ENCODE measurements at places on chromosomes 13 and 19.

GRCh38 chr13:23995283-23996073 is 98.2 kb upstream of the C1QTNF9B start:
- no peak for DNase-seq

DNA sequence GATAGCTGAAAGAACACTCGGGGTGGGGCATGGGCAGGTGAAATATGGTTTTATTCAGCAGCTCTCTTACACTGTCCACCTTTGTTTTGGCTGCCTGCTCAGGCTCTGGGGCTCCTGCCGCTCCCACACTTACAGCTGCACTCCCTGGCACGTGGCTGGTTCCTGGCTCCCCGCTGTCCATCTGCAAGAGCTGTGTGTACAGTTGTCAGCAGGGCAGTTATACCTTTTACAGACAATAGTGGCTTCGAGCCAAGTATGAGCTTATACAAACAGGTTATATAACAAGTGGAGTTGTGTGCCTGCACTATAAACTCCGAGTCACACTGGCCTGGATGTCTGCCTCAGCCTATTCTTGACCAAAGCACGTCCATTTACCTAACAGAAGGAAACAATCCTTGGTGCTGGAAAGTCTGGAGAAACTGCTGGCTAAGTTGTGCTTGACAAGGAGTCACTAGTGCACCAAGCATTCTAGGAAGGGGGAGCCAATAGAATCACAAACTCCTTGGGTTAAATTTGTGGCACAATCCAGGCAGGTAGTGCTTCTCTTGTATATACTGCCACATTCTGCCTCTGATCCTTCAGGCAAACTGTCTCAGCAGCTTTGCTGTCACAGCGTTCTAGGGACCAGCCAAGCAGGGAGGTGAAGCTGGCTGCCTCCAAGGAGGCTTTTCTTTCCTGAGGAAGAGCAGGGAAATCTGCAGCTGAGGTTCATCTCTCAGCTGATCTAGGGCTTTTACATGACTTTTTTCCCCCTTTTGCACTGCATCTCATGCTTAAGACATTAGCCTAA is 68.2 kb downstream of the NHLRC3 start:
- no peak for DNase-seq

DNA sequence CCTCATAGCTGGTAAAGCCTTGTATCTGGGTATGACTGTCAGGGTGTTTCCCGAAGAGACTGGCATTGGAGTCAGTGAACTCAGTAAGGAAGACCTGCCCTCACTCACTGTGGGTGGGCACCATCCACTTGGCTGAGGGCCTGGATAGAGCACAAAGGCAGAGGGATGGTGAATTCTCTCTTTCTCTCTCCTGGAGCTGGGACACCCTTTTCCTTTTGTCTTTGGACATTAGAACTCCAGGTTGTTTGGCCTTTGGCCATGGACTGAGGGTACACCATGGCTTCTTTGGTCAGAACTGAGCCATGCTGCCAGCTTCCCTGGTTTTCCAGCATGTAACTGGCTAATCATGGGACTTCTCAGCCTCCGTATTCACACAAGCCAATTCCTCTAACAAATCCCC is 4.6 kb upstream of the CEACAM1 start:
- no peak for DNase-seq

DNA sequence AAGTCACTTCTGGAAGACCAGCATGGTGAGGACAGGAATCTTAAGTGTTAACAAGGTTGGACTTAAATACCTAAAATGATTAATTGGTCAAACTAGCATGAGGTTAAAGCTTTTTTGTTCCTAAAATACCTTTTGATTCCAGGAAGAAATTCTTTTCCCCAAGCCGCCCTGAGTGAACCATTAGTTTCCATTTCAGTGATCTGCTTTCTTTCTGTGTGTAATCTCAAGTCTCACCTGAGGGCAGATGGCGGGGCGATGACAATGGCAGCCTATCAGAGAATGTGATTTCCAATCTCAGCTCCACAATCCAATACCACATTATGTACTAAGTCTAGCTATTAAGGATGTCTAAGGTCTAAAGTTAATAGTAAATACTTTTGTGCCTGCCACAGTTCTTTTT is 390.9 kb upstream of the SGCG start:
- no peak for DNase-seq

DNA sequence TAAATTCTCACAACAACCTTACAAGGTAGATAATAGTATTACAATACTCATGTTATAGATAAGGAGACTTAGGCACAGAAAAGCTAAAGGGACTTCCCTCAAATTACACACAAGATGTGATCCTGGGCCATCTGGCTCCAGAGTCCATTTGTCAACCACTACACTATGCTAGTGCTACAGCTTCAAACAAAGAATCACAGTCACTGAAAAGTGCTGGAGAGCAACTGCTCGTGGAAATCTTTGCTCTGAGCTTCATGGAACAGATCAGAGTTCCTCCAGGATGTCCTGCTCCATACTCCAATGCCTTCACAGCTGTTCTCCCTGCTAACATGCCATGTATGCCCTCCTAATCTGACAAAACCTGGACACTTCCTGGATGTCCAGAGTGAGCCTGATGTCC is 271.2 kb downstream of the ENOX1 start:
- DNase-seq: no peak

DNA sequence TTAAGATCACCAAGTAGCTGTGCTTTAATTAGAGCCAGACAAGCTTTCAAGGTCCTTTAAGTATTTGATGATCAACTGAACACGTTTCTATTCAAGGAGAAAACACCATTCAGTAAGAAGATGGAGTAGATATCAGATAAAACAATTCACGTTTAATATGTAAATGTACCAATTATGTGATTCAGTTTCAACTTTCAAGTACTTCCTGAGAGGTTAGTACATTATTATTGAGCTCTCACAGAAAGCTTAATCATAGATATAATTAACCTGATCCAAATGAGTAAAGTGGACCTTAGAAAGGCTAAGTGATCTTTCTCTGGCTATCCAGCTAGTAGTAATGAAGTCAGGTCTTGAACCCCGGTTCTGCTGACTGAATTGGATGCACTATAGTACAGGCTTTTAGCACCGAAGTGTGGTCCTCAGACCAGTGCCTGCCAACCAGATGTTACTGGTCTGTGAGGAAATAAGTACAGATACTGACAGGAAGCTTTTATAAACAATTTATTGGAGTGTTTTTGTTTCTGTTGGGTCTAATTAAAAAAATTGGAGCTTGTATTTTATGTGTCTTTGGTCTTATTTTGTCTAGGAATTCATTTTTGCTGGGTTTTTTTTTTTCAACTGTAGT is 10.2 kb downstream of the CLN5 start:
- DNase-seq: no peak

DNA sequence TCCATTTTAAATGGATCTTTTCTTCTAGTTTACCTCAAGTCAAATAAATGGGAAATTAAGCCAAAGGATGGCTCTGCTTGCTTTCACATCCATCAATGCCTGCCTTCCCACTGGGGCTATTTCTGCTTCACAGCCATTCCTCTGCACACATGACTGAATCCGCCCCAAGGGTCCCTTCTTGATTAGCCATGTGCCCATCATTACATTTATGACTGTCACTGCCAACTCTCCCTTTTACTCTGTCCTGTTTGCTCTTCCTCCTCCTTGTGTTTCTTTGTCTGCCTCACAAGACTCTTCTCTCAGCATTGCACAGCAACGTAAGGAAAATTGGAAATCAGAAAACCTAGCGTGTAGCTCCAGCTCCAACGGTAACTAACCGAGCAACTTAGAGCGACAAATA is 410.2 kb downstream of the TBC1D4 start:
- DNase-seq: no peak

- DNase-seq: no peak
Measured at GRCh38 chr13:55263045-55263444, 1877.7 kb upstream of the PRR20A start.

- no peak for DNase-seq
Measured at GRCh38 chr19:7067716-7068115, 1.8 kb upstream of the ZNF557 start.

GRCh38 chr13:30178976-30179375 is 128.4 kb downstream of the KATNAL1 start:
- no peak for DNase-seq
